ENCODE measurements at places on chromosomes 5 and 9.
A peak's percentile ranks its signal among the peaks of the same experiment; 100 is the strongest.

DNA sequence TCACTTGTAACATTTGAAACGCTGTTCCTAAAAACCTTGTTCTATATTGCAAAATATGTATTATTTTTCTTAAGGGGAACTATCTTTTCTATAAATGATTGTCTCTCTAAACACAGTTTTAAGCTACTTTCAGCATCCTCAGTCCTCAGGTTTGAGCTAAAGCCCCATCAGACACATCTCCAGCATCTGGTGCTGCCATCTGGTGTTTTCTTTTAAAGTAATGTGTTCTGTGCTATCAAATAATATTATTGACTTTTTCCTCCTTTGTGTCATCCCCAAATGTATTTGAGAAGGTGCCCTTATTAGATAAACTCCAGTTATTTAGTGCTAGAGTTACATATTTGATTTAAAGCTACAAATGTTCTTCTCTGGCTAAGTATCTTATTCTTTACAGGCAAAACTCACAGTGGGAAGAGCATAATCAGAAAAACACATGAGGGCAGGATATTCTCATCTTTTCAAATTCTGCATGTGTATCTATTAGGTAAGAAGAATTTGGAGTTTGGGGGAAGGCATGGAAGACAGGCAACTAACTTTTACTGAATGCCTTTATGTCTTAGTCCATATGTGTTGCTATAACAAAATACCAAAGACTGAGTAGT, 27.5 kb downstream of the ZNF474 start:
- peak; percentile 6 for DNase-seq

GRCh38 chr9:27504259-27504658, 19.8 kb upstream of the IFNK start:
- no peak for DNase-seq

DNA sequence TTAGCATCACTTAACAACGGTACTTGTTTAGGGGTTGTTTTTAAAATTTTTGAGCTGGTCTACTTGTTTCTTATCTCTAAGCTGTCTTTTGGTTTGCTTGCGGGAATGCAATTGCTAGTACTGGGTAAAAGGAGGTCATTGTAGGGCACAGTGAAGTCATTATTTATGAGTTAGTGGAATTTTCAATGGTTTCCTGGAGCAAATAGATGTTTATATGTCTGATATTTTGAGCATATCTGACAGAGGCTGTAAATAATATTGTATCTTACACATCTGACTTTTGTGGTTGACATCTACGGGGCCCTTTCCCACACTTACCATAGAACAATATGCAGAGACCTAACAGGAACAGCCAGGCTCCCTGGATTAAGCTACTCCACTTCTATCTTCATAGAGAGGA, 90.4 kb upstream of the IL6ST start:
- peak; percentile 56 for DNase-seq

DNA sequence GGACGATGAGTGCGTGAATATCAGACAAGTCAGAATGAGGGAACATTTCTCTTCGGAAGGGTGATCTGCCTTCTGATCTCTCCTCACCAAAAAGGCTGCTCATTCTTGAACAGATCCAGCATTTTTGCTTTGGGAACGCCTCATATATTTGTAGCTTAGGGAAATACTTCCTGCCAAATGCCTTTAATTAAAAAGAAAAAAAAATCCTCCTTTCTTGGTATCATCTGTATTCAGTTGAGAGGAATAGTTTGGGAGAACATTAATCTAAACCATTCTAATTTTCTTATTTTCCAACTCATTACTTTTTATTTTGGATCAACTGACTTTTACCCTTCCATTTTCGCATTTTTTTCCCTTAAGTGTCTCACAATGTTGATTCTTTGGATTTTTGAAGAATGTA, 163.4 kb downstream of the SNX18 start:
- no peak for DNase-seq

GRCh38 chr5:54073131-54073530, 237.2 kb downstream of the ARL15 start:
- no peak for DNase-seq

GRCh38 chr5:127012916-127013315, 17.4 kb downstream of the MARCHF3 start:
- DNase-seq = no peak

GRCh38 chr9:89695441-89695891, 90.7 kb downstream of the GADD45G start:
- DNase-seq = no peak

DNA sequence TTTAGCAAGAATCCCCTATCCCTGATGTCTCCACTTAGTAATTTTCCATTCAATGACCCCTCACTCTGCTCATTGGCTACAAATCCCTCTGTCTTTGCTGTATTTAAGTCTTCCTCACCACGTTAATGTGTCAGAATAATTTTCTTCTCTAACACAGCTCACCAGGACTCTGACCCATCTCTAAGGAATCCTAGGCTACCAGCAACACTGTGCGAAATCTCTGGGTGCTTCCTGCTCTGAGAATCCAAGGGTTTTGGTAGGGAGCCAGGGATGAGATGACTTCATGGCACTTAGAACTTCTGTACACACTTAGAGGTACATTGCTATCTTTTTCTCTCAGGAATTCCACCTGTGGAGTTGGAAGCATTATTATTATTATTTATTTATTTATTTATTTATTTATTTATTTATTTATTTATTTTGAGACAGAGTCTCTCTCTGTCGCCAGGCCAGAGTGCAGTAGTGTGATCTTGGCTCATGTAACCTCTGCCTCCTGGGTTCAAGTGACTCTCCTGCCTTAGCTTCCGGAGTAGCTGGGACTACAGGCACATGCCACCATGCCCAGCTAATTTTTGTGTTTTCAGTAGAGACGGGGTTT, 53.5 kb downstream of the FOXI1 start:
- DNase-seq = no peak

GRCh38 chr9:91812191-91812590, 137.8 kb downstream of the ROR2 start:
- no peak for DNase-seq

DNA sequence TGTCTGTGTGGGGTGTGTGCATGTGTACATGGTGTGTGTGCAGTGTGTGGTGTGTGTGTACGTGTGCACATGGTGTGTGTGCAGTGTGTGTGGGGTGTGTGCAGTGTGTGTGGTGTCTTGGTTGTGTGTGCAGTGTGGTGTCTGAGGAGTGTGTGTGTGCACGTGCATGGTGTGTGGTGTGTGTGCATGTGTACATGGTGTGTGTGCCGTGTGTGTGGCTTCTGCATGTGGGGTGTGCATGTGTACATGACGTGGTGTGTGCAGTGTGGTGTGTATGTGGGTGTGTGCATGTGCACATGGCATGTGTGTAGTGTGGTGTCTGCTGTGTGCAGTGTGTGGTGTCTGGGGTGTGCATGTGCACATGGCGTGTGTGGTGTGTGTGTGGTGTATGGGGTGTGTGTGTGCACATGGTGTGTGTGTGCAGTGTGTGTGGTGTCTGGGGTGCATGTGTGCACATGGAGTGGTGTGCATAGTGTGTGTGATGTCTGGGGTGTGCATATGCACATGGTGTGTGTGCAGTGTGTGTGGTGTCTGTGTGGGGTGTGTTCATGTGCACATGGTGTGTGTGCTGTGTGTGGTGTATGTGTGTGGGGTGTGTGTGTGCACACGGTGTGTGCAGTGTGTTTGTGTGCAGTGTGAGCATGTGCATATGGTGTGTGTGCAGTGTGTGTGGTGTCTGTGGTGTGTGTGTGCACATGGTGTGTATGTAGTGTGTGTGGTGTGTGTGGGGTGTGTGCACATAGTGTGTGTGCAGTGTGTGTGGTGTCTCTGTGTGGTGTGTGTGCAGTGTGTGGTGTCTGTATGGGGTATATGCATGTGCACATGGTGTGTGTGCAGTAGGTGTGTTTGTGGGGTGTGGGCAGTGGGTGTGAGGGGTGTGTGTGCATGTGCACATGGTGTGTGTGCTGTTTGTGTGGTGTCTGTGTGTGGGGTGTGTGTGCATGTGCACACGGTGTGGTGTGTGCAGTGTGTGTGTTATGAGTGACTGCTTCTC, 40.6 kb upstream of the ZNG1F start:
- DNase-seq = no peak

GRCh38 chr5:45697201-45697600, 1.0 kb upstream of the HCN1 start:
- DNase-seq = no peak

DNA sequence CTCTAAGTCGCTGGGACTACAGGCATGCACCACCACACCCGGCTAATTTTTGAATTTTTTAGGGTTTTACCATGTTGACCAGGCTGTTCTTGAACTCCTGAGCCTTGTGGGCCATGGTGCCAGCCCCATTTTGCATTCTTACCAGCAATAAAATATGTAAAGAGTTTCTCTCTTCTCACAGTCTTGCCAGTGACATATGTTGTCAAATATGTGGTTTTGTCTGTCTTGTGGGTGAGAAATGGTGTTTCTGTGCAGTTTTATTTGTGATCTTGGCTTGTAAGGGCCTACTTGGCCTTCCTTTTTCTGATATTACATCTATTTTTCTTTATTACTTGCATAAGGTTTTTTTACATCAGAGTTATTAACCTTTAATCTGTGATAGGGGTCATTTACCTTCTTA, 47.1 kb downstream of the SPIN1 start:
- DNase-seq = no peak

GRCh38 chr9:131521822-131522221, 9.2 kb downstream of the UCK1 start:
- DNase-seq = no peak

GRCh38 chr5:73983644-73984043, 357.6 kb downstream of the ARHGEF28 start:
- no peak for DNase-seq

GRCh38 chr9:136122425-136123383, 4.0 kb upstream of the TMEM250 start:
- peak; percentile 69 for DNase-seq

- DNase-seq = no peak
Measured at GRCh38 chr9:92648474-92648971, 21.4 kb downstream of the IPPK start.

DNA sequence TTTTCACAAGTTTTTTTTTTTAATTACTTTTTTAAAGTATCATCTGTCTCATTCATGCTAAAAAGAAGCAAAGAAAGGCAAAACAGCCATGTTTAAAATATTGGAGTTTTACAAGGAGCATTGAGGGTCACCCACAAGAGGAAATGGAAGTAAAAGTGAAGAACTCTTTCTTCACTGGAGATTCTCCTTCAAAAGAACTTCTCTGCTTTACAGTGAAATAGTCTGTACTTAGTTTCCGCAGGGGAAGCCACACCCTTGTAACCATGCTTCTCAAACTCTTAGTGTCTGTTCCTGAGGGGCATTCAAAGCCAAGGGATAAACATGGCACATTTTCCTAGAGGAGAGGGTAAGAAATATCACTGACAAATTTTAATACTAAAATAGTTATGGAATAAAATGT, 8.6 kb downstream of the C9orf72 start:
- no peak for DNase-seq

DNA sequence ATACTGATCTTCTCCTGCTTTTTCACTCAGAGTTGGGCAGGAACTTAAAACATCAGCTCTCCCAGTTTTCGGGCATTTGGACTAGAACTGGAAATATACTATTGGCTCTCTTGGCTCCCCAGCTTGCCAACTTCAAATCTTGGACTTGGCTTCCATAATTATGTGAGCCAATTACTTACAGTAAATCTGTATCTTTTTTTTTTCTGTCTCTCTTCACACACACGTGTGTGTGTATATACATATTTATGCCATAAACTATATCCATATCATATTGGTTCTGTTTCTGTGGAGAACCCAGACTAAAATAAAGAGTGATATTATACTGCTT, 379.6 kb upstream of the PRR16 start:
- DNase-seq = no peak

DNA sequence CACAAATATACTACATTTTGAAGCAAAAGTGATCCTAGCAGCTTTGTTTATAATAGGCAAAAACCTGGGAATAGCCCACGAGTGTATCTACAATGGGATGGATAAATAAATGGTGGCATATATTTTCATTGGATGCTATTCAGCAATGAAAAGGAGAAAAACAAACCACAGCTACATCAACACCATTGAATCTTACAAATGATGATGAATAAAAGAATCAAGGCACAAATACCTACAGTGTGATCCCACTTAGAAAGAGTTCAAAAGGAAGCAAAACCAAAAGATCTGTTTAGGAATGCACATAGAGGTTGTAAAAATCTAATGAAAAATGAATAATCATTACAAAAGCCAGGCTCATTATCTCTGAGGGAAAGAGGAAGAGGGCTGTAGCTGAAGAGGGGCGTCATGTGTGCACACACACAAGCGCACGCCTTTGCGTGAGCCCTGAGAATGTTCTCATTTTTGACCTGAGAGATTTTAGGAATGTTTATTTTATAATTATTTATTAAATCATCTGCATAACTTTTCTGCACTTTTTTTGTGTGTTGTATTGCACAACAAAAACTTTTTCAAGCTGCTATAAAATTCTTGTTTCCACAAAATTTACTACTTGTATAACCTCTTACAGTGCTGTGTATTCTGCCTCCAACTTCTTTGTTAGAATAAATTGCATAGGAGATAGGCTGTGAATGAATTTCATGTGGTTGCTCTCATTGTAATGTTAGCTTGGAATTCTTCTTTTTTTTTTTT, 5.9 kb upstream of the RHOBTB3 start:
- no peak for DNase-seq

DNA sequence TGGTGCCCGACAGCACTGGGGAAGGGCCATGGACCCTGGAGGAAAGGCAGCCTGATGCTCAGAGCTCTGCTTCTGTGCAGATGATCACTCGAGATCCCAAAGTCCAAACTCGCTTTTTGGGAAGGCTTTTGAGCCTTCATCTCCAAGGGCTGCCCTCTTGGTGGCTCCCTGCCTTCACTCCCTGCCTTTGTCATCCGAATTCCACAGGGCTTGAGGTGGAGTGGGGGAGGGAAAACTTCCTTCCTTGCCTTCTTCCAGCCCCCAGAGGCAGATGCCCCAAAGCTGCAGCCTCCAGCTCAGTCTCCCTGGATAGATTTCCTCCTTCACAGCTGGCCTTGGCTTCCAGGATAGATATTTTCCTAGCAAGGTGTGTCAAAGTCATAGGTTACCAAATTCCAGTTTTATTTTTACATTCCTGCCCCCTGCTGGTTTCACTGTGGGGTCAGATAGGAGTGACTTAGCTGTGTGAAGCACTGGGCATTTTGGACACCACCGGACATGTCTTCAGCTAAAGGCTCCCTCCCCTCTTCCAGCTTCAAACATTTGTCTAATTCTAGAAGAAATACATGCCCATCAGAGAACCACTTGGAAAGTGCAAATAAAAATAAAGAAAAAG, 268.2 kb downstream of the HSPA4 start:
- DNase-seq = no peak

DNA sequence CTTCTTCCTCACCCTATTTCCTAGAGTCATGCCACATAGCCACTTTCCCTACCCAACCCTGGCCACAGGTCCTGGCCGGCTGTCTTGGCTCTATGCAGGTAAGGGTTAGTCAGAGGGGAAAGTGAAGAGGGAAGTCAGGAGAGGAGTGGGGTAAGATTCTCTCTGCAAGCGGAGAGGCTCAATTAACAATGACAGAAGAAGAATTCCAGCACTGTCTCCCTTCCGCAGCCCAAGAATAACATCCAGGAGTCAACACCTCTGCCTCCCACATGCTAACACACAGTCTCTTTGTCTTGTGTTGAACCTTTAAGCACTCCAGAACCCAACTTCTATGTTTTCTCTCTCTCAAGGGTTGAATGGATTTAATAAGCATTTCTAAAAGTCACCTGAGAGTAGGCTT, 235.1 kb upstream of the ANKRD55 start:
- no peak for DNase-seq

- no peak for DNase-seq
Measured at GRCh38 chr9:98807814-98808195, 335 bp downstream of the GALNT12 start.
